ENCODE measurements at places on chromosomes 6 and 20. TPM values are rescaled to one million over a fixed set of nuclear protein-coding genes. Genes with fewer than 3 reads are reported as not detected.

DNA sequence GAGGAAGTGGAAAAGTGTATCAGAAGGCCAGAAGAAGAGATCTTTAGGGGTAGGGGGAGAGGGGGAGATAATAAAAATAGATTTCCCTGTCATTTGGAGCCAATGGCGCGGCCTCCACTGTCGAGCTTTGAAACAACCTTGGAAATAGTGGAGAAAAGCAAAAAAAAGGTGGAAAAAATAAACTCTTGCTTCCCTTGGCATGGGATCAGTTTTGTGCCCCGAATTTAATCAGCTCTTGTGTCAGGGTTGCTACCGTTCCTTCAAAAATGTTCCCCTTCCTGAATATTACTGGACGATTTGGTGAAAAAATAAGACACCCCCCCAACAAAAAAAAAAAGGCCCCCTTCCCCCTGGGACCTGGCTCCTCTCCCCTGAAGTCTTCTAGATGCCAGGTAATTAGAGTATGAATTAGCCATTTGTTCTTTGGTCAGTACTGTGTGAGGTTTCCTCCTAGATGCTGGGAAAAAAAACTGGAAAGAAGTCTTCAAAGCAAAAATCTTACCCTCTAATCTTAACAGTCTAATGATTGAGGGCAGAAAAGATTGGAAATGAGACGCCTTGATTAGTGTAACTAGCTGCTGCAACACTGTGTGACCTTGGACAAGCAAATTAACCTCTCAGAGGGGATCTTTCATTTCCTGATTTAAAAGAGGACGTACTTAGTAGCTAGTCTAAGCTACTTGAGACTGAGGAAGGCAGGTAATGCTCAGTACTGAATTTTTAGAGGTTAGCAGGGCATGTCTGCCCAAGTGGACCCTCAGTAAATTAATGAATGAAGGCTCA lies 872 bp upstream of the RBM39 start:
- no peak for DNase-seq

DNA sequence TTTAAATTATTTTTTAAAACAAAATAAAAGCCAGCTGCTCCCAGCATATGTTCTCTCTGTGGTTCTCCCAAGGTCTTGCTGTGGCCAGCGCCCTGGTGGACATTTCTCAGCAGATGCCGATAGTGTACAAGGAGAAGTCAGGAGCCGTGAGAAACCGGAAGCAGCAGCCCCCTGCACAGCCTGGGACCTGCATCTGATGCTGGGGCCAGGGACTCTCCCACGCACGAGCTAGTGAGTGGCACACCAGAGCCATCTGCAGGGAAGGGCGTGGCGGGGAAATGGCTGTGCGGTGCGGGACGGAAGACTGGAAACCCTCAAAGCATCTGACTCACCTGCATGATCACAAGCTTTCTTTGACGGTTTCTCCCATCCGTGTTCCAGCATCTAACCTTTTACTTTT lies 16.5 kb downstream of the GFRA4 start:
- no peak for DNase-seq

DNA sequence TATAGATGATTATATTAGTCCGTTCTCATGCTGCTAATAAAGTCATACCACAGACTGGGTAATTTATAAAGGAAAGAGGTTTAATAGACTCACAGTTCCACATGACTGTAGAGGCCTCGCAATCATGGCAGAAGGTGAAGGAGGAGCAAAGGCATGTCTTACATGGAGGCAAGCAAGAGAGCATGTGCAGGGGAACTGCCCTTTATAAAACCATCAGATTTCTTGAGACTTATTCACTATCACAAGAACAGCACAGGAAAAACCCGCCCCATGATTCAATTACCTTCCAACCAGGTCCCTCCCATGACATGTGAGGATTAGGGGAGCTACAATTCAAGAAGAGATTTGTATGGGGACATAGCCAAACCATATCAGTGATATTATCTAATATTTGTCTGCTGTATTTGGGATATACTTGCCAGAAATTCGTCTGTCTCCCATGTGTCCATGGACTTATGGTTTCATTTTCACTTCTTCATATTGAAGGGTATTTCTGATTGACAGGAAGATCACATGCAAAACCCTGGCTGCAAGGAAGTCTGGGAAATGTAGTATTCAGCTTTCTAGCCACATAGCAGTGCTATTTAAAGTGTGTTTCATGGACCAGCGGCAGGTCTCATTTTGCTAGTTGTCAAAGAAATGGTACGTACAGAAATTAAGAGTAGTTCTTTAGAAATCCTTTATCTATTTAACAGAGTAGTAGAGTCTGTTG lies 50.5 kb upstream of the PAK5 start:
- no peak for DNase-seq

- no peak for DNase-seq
Observed at GRCh38 chr6:109428889-109429477, 11.4 kb downstream of the PPIL6 start.

GRCh38 chr20:1381753-1382591 lies 10.9 kb downstream of the FKBP1A start:
- no peak for DNase-seq

- DNase-seq, result no peak
Observed at GRCh38 chr6:129593233-129593564, 116.8 kb downstream of the ARHGAP18 start.

- DNase-seq, result peak; percentile 2
Observed at GRCh38 chr6:167700199-167700598, 126.5 kb upstream of the AFDN start.

DNA sequence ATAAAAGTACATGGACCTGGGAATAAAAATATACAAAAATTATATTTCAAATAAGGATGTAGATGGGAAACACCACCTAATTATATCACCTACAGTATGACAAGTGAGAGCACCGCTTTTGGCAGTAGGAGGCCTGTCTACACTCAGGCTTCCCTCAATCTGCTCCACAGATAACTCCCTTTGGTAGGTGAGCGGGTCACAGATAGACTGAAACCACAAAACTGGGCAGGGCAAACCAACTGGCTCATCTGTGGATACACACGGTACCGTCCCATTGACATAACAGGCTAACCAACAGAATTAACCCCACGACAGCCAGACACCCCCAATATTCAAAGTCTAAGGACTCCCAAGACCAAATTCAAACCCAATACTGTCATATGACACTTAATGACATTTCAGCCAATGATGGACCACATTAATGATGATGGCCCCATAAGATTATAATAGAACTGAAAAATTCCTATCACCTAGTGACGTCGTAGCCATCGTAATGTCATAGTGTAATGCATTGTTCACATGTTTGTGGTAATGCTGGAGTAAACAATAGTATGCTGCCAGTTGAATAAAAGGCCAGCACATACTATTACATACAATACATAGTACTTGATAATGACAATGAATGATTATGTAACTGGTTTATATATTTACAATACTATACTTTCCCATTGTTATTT lies 109.7 kb downstream of the MBOAT1 start:
- DNase-seq, result no peak

Gene SIM1
- not detected for total RNA-seq

Gene SLC17A2
- total RNA-seq, result not detected

Gene TOMM34
- 53.5 TPM for total RNA-seq

Gene GGTLC1
- total RNA-seq, result not detected

Gene RFX6
- not detected for total RNA-seq
